Cerebellar cortex (tissue), 1 donor: ENCODE measurements at places on chromosomes 7 and 10.

- DNase-seq, result no peak
Measured at GRCh38 chr7:42241424-42241823, 4.4 kb upstream of the GLI3 start.

DNA sequence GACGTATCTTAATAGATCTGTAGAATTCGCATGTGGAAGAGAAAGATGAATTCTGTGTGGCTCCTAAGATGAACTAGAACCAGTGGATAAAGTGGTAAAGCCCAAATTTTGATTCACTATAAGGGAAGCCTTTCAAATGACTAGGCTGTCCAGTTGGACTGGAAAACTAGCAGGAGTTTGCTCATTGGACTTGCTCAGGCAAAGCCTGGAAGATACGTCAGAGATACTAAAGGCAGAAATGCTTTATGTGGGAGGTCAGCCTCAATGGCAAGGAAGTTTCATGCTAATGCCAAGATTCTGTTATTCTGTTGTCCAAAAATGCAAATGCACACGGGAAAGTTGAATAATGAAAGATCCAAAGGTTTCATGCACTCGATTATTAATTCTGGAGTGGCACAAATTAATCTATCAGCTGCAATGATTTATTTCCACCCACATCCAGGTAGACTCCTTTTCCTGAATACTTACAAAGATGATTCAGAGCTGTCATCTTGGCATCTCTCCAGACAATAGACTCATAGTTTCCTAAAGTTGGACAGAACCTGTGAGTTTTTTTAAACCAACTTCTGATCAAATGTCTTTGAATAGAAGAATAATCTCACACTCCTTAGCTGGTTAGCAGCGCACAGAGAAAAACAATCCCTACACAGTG, 20.5 kb upstream of the PPP1R3C start:
- DNase-seq, result no peak

DNA sequence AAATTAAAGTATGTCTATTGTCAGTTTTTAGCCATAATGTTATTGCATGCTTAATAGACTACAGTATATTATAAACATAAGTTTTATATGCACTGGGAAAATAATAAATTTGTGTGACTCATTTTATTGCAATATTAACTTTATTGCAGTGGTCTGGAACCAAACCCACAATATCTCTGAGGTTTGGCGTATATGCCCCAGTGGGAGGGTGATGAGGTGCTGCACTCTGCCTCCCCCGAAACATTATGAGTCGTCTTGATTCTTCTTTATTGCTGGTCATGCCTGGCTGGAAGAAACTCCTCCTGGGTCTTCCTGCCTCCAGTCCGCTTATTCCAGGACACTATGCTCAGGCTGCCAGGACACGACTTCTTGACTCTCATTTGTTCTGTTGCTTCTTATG, 88.4 kb downstream of the MTPN start:
- DNase-seq, result no peak

GRCh38 chr7:42440951-42441350, 203.9 kb upstream of the GLI3 start:
- no peak for DNase-seq

DNA sequence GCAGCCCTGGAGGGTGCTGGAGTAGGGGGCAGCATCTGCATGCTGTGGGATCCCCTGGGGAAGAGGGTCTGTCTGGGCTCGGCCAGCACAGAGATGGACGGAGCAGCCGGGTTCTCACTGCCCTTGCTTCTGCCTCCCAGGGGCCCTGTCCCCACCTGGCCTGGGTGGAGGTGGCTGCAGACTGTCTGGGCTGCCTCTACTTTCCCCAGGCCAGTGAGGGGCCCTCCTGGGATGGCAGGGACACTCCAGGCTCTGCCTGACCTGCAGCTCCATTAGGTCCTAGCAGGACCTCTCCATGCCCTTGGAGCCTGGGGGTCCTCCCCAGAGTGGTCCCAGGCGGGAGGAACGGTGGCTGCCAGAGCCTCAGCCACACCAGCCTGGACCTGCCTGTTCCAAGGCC, 63.7 kb downstream of the PWWP2B start:
- DNase-seq, result no peak

- DNase-seq, result peak; percentile 3
Measured at GRCh38 chr10:48885376-48885775, 54.3 kb downstream of the LRRC18 start.

DNA sequence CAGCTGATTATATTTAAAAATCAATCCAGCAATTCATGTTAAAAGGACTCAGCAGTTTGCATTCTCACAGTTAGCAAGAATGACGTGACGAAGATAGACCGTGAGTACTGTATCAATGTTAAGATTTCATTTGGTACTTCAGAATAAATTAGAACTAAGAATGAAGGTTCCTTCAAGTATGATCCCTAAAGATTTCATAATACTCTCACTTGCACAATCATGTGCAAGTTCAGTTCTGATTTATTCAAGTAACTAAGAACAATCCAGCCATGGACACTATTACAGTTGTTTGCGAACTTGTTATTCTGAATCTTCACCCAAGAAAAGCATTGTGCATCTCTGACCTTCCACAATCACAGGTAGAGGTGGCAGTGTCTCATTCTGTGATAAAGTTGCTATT, 7.7 kb downstream of the RHEB start:
- no peak for DNase-seq

- DNase-seq, result peak; percentile 48
Measured at GRCh38 chr7:137091396-137091795, 222.9 kb downstream of the CHRM2 start.

DNA sequence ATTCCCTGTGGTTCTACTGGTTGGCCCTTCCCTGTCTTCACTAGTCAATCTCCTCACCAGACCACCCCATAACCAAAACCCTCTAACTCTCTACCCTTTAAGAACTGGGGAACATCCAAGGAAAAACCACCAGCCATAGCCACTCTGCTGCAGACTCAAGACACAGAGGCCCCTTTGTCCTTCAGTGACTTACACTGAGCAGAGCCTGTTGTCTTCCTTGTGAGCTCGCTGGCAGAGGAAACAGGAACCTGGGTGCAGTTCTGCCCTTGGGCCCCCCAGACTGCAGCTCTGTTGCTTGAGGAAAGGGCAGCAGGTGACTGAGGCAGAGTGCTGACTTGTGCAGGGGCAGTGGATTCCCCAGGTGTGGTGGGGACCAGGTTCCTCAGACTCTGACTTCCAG, 30.6 kb downstream of the ZC3HAV1 start:
- DNase-seq, result no peak

DNA sequence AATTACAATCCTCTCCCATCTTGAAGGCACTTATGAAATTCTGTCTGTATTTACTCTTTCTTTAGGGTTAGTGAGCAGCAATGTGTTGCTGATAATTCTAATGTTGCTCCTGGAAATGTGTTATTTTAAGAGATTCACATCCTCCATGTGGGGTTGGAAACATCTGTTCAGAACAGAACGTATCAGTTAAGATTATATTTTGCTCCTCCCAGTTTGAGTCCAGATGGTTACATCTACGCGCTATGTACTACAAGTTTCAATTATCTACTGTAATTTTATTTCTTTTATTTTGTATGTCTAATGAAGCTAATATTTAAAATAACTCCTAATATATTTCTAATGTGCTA, 250.6 kb upstream of the KLF6 start:
- no peak for DNase-seq
